ENCODE measurements at places on chromosomes 6 and 20.

DNA sequence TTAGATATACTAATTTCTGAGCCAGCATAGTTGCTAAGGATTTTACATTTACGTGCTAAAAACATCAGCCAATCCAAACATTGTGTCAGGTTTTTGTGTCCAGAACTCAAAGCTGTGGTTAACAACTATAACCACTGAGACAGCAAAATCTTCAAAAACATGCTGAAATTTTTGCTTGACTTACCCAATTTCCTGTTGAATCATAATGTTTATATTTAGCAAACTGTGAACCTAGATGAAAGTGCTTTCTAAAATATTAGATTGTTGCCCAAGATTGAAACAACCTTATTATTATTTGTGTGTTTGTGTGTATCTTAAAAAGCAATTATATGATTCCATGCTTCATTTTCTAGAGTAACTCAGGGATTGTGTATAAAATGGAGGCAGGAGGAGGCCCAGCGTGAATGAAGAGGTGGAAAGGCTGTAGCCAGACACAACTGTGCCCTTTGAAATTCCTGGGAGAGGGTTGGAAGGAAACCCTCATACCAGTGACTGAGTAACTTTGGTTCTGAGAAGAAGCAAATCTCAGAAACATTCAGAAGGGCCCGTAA lies 48.0 kb downstream of the ARMC2 start:
- DNase-seq, result no peak

DNA sequence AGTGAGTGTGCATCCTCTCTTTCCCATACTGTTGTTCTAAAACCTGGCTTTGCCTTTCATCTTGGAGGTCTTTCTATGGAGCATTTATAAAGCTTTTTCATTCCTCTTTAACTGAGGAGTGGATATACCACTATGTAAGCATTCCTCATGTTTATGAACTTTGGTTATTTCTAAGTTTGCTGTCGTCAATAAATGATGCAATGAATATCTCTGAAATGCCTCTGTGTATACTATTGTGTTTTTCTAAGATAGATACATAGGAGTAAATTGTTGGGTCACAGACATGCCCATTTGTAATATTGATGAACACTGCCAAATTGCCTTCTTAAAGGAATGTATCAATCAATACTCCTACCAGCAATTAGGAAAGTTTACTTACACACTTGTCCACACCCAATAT lies 53.9 kb downstream of the SLC22A2 start:
- DNase-seq, result no peak

DNA sequence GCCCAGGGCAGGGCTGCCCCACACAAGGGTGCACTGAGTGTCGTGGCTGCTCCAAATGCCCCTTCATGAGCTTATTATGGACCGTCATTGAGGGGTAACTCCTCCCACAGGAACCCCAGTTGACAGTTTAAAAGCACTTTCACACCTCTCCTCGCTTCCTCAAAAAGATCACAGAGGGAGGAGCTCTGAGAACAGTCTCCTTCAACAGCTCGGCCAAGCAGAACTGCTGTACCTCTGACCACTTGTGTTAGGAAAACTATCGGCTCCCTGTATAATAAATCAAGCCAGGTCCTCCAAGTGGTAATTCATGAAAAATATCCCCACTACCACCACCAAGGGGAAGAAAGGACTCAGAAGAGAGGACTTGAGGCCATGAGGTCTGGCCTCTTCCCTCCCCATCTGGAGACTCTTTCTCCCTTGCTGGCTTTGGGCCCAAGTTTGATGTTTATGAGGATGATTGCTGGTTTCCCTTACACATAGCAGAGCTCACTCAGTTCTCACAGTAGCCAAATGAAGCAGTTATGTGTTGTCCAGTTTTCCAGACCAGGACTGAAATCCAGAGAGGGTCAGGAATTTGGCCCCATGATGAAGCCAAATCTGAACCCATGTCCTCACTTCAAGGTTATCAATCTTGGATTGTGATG lies 8.7 kb downstream of the SNX21 start:
- no peak for DNase-seq

GRCh38 chr20:5090191-5090590 lies 29.6 kb downstream of the PCNA start:
- no peak for DNase-seq

DNA sequence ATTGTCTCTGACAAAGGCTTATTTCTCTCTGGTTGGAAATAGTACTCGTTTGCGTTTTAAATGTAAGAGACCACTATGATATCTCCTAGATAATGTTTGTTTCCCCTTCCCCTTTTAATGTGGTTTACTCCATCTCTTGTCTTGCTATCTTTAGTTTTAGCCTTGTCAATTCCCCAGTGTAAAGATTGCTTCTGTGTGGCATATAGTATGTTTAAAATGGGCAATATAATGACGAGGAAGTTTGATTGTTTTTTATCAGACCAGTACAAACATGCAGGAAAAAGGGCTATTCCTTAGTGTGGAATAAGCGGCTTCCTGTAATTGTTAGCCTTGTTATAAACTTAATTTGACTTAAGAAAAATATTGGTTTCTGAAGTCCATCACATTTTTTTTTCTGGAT lies 3.1 kb downstream of the QKI start:
- DNase-seq, result no peak

- DNase-seq, result peak; percentile 47
These were observed 4.2 kb downstream of the PRSS16 start for GRCh38 chr6:27251606-27252251.

DNA sequence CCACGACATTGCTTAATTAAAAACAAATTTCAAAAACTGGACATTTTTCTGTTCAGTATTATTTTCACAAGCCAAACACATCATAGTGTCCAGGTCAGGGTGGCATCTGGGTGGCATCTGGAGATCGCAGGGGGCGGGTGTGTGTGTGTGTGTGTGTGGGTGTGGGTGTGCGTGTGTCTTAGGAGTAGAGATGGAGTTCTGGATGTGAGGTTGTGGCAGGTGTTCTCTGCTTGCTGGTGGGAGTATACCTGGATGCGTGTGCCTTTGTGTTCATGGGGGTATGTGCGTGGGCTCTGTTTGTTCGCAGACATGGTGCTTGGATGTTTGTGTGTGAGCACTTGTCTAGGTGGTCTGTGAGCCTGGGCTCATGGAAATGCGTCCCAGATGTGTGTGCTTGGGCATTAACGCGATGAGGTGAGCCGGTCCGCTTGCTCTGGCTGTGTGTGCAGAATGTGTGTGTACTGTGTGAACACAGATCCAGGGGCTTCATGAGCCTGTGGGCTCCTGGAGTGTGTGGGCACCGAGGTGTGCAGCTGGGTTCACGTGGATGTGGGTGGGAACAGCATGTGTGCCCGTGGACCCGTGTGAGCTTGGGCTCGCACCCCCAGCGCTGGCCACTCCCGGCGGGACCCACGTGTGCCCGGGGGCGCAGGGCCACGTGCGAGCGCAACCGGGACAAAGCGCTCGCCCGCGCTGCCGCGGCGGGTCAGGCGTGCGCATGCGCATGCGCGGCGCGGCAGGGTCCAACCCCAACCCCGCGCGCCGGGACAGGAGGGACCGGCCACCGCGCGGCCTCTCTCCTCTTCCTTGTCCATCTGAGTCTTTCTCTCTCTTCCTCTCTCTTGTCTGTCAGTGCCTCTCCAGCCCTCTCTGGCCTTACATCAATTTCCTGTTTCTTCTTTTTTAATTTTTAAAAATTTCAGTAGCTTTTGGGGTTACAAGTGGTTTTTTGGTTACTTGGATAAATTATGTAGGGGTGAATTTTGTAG lies 60.4 kb downstream of the SRC start:
- peak; percentile 37 for DNase-seq

DNA sequence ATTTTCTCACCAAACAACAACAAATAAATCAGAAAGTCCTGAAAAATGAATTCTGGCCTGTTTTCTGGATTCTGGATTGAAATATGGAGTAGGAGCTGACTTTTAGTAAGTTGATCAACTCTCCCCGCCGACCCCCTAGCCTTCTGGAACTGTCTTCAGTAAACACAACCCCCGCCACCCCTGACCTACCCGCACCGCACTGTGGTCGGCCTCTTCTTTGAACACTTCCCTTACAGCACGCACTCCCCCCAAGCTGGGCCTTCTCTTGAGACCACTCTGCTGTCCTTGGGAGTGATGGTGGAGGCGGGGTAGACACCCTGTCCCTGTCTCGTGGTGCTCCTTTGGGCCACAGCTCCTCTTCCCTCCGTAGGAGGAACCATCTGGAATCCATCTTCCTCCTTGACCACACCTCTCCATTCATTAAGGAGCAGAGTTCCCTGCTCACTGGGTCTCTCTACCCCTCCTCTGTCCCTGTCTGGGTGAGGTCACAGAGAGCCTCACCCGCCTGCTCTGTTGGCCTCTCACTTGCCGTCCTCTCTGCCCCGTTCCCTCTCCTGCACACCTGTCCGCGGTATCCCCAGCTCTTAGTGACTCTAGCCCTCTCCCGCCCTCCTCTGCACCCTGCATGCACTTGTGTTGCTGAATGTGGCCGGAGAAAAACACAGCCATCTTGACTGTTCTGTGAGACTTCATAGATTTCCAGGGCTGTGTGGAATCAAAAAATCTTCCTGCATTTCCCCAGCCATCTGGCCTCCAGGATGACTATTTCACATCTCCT lies 19.1 kb downstream of the SYNJ2 start:
- no peak for DNase-seq

GRCh38 chr6:81562169-81562568 lies 190.3 kb downstream of the TENT5A start:
- DNase-seq, result no peak

DNA sequence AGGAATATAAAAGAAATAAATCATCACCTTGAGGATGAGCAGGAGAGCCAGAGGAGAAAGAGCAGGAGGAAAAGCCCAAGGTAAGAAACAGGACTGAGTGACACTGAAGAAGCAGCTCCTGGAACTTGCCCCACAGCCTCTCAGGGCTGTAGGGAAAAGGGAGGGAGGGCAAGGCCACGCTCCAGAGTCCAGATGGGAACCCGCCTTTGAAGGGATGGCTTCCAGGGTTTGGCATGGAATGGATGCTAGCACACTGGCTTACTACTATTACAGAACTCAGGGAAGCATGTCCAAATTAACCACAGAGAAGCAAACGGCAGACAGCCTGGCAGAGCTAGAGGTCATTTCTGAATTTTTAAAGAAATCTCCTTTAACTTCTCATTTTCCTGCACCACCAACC lies 26.8 kb downstream of the RALGAPA2 start:
- DNase-seq, result no peak

- DNase-seq, result no peak
These were observed 56.9 kb upstream of the TFB1M start for GRCh38 chr6:155371230-155371629.

DNA sequence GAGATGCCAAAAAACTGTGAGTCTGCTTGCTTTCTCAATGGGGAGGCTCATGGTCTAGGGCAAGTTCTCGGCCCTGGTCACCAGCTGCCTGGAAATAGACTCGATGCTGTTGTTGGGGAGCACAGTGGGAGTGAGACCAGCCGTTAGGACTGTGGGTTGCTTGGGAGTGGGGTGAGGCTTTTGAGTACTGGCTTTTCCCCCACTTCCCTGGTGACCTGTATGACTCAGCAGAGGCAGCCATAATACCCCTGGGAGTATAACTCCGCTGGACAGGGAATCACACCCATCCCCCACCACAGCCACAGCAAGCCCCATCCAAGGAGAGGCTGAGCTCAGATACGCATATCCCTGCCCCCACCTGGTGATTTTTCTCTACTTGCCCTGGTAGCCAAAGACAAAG lies 48.9 kb upstream of the OGFRL1 start:
- DNase-seq, result no peak

- DNase-seq, result no peak
These were observed 48.6 kb upstream of the SNX9 start for GRCh38 chr6:157774153-157775135.

GRCh38 chr6:41505122-41506049 lies 40.8 kb upstream of the FOXP4 start:
- no peak for DNase-seq

DNA sequence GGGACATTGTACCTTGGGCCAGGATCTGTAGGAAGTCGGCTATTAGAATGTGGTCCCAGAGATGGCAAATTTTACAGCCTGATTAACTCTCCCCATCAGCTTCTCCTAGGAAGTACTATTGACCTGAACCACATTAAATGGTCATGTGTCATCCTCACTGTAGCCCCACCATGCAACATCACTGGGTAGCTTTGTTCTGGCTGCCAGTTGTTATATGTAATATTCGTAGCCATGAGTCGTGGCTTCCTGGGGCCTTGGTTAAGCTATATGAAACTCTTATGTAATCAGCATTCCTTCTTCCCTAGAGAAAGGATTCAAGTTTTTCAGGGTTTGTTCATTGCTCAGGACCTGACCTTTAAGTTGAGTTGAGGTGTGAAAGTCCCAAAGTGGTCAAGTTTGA lies 125.7 kb downstream of the ANKS1A start:
- DNase-seq, result no peak

- DNase-seq, result no peak
These were observed 476.8 kb downstream of the EPHA7 start for GRCh38 chr6:92942549-92942948.

- no peak for DNase-seq
These were observed 111.0 kb downstream of the DTNBP1 start for GRCh38 chr6:15551798-15552197.

GRCh38 chr6:166809721-166810120 lies 146.6 kb downstream of the RNASET2 start:
- no peak for DNase-seq

- no peak for DNase-seq
These were observed 100.2 kb upstream of the CDYL start for GRCh38 chr6:4676016-4676415.

DNA sequence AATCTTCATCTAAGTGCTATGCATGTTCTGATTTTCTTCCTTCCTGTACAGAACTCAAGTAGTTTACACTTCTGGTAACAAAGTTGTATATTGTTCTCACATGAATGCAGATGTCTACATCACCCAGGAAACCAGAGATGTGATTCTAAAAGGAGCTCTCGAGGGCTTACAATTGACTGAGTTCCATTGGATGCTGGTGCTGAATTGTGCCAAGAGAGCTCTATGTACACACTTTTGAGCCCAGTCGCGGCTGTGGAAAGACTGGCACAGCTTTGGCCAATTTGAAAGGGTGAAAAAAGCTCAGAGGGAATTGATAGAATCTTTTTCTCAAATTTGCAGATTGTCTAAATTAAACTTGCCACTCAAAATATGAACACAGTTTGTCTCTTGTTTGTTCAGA lies 340.7 kb downstream of the LMBRD1 start:
- DNase-seq, result no peak

DNA sequence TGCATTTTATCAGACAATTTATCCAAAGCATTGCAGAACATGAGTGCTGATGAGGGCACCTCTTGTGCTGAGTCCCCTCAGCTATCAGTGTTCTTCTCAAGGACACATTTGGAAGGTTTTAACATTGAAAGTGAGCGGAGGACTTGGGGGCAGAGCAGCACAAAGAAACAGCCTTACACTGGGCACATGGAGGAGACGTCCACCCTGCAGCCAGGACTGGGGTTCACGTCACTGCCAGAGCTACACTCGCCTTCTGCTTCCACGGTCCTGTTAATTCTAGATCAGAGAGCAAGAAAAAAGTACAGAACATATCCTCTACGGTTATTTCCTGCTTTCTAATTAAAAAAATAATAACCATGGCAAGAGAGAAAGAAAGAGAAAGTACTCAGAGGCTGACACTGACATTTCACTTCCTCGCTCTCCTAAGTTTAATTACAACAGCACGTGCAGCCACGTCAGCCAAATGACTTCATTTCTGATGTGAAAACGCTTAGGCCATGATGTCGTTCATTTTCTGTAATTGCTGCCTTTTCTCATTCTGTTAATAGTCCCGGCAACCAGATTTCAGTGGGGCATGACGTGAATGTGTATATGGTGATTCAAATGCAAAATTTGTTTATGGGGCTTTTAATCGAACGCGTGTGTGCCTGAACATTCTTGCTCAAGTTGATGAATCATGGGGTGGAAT lies 5.1 kb downstream of the PRND start:
- no peak for DNase-seq

All from stimulated activated CD4-positive, alpha-beta T cell treated with anti-CD3 and anti-CD28 coated beads, Interleukin-12 subunit alpha, Interleukin-12 subunit beta, amount 100 ng/mL, for 24 hours (primary cell).